ENCODE measurements at places on chromosomes 2 and 18.

DNA sequence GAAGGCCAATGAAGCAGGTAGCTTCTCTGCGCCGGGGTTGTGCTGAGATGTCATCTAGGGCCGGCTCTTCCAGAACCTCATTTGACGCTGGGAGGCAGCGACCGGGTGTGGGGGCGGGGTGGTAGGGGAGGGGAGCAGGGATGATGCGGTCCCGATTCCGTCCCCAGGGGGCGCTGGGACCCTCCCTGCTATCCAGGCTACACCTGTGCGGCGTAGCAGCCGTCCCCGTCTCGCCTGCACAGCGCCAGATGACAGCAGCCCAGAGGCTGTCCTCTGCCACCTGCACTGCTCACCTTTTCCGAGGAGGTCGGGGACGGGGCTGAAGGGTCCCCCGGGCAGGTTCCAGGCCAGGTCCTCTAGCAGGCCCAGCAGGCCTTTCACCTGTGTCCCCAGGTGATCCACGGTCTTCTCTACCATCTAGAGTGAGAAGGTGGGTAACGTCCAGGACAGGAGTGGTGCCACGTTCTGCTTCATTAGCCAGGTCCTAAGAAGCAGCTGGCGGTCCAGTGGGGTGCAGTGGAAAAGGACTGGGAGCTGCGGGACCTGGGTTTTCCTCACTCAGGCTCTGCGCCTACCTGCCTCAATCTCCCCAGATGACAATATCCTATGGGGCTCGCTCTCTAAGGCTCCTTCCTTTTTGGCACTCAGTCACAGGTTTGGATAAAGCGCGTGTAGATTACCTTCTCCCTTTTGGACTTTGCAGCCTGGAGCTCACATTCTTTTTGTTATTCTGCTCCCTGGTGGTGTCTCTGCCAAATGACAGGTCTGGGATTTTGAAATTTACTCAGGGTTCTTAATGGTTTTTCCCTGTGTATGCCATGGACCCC, 56.0 kb upstream of the RAB6C start:
- DNase-seq: peak; percentile 54

GRCh38 chr2:11719230-11719977, 27.0 kb upstream of the LPIN1 start:
- no peak for DNase-seq

DNA sequence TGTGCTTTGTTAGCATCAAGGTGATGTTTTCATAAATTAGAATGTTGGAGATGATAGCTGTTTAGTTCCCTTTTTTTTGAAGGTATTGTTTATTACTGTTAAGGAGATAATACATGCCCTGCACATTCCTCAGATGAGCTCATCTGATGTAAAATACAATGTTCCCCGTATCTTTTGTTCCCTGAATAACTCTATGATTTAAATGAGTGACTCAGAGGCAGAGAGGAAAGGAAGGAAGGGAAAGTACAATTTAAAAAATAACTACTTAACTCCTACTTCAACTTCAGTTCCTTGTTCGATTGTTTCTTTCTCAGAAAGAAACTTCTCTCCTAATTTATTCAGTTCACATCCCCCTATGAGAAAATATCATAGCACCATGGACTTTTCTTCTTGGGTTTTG, 208.7 kb downstream of the KCNE4 start:
- DNase-seq: no peak

DNA sequence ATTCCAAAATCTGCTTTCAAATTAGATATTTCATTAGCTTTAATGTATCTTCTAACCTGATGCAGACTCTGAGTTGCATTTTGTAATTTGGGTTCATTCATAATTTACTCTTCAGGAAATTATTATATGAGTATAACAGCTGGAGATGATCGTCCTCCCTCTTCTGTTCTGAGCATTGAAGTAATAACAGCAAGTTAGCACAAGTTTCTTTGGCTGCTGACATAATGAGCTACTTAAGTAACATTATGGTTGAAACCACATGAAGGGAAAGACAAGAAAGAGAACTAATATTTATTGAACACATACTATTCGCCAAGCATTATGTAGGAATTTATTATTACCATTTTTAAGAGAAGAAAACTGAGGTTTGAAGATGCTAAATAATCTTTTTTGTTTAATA, 75.1 kb downstream of the CPO start:
- no peak for DNase-seq

DNA sequence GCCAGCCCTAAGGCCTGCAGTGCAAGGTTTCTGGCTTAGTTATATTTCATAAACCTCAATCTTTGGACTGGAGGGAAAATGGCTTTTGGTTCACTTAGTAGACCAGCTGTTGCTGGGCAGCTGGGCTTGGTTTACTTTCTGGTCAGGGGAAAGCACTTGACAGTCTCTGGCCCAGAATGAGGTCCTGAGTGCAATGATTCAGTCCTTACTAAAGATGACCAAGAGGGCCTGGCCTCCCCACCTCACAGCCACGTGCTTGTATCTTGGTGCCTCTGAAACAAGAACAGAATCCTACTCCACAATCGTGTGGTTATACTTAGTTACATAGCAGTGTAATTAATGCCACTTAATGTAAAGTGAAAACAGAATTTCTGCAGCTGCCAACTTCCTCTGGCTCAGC, 325.5 kb upstream of the MEIS1 start:
- no peak for DNase-seq
